ENCODE measurements at places on chromosomes 5 and 9.

DNA sequence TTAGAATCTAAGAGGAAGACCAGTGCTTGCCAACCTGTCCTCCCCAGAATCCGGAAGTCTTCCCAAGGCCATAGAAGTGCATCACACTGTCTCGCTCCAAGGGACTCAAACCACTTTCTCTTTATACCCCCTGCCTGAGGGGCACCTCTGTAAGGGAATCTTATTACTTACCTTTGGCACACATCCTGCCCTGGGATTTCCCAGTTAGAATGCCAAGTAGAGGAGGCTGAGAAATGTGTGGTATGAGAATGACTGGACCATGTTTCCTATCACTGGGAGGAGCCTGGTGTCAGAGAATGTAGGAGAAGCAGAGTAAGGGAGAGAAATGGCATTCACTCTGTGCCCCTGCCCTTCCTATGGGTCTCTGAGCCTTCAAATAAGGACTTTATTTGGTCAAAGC is 85.8 kb downstream of the AOPEP start:
- DNase-seq: no peak

DNA sequence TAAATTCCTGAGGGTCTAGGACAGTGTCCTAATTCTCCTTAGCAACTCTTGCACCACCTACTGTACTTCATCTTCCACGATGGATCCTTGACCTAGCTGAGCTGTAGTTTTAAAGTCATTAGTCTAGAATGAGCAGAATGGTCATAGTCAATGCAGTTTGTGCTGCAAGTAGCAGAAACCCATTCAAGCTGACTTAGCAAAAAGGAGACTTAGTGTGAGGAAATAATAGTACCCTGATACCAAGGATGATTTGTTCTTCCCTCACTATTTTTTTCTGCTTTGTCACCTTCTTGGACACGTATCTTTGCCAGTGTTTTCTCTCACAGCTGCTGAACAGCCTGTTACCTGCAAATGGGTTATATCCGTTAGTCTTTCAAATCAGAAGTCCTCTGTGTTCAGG is 5.3 kb downstream of the MFAP3 start:
- DNase-seq: no peak

- peak; percentile 35 for DNase-seq
These were observed 18.0 kb downstream of the MTRR start for GRCh38 chr5:7886849-7887475.

- DNase-seq: no peak
These were observed 32.6 kb downstream of the FGF1 start for GRCh38 chr5:142653321-142653720.

- DNase-seq: no peak
These were observed 191.7 kb downstream of the GABBR2 start for GRCh38 chr9:98516897-98517503.

- DNase-seq: no peak
These were observed 173.8 kb downstream of the ACTL7B start for GRCh38 chr9:108681851-108682590.

GRCh38 chr9:118426772-118427171 is 722.6 kb downstream of the TLR4 start:
- no peak for DNase-seq

GRCh38 chr9:107378006-107378405 is 94.9 kb downstream of the RAD23B start:
- DNase-seq: no peak

GRCh38 chr5:143629871-143630659 is 181.9 kb upstream of the HMHB1 start:
- DNase-seq: no peak

DNA sequence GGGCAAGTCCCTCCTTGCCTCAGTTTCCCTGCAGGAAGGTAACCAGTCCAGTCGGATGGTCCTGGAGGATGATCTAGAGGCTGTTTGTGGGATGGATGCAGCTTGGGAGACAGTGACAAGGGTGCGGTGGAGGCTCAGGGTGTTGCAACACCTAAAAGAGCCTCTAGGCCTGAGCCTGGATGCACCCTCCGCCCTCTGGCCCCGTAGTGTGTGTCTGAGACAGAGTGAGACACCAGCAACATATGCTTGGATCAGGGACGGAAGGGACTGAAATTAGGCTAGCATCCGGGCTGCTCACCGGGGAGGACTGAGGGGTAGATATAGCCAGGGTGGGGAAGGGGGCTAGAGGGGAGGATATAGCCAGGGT is 1.1 kb downstream of the CRAT start:
- DNase-seq: no peak
